ENCODE measurements at places on chromosomes 16 and 17.

- DNase-seq, result no peak
Measured at GRCh38 chr17:79740413-79740812, 9.7 kb downstream of the ENPP7 start.

DNA sequence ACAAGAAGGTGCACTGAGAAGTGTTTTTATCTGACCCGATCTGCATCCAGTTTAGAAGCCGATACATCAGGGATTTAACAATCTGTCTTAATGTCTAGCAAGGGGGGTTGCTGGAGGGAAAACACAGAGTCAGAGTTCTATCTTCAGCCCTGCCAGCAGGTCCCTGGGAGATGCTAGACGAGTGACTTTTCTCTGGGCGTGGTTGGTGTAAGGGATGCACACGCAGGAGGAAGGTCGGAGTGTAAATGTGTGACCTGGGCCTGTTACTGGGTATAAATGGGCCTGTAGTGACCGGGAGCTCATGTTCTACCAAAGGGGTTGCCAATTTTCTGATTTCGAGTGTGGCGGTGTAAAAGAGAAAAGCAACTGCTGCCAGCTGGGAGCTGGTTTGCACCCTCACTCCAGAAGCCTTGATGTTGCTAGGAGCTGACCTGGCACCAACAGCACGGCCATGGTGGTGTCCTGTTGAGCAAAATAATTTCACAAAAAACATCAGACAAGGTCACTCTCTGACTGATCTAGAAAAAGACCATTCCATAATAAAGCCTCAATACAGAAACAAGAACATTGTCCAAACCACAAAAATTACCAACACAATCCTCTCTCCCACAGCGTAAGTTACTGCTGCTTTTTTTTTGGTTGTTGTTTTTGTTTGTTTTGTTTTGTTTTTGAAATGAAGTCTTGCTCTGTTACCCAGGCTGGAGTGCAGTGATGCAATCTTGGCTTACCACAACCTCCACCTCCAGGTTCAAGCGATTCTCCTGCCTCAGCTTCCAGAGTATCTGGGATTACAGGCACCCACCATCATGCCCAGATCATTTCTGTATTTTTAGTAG lies 1.3 kb upstream of the KCTD13 start:
- DNase-seq, result peak; percentile 25

DNA sequence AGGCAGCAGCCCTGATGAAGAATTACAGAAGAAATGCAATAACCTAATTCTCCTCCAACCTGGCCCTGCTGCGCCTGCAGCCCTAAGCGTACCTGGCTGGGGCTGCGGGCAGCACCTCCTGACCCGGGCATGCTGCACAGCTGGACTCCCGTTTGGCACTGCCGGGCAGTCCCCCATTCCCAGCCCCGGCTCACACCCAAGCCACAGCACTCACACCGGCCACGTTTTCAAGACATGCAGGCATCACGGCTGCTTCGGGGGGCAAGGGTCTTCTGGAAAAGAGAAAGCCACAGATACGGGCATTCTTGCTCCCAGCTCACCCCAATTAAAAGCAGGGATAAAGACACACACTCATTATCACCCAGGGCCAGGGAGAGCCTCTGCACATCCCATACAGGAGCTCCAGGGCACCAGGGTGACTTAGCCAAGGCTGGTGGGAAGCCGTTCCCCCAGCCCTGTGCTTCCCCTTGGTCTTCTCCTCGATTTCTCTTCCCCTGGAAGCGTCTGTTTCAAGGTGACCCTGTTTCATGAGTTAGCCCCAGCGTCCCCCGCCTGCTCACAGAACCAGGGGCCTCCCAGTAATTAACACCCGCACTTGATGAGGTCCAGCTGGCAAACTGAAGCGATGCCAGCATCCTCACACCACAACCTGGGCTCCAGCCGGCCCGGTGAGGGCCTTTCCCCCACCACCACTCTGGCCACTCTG lies 216.7 kb downstream of the C16orf78 start:
- no peak for DNase-seq

GRCh38 chr17:78039581-78039980 lies 81.1 kb downstream of the TNRC6C start:
- no peak for DNase-seq

DNA sequence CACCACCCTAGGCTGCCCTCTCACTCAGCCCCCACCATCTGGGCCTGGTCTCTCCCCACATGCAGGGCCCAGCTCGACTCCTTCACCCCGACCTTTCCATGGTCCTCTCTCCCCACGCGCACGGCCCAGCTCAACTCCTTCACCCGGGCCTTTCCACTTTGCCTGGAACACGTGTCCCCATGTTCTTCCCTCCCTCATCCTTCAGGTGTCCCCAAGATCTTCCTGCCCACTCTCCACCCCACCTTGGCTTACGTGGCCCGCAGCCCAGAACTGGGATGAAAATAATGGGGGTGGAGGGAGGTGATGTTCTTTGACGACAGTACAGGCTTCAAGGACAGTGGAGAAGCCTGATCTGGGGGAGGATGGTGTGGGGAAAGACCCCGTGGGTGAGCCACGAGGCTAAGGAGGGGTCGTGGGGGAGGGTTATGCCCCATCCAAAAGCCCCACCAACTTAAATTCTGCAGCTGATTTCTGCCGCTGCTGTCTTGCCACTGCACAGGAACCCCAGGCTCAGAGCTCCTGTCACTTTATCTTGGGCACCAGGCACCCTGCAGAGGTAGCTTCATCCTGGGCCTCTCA lies 9.9 kb upstream of the MEAK7 start:
- DNase-seq, result no peak

GRCh38 chr17:27805520-27806146 lies 5.3 kb upstream of the NOS2 start:
- peak; percentile 75 for DNase-seq

DNA sequence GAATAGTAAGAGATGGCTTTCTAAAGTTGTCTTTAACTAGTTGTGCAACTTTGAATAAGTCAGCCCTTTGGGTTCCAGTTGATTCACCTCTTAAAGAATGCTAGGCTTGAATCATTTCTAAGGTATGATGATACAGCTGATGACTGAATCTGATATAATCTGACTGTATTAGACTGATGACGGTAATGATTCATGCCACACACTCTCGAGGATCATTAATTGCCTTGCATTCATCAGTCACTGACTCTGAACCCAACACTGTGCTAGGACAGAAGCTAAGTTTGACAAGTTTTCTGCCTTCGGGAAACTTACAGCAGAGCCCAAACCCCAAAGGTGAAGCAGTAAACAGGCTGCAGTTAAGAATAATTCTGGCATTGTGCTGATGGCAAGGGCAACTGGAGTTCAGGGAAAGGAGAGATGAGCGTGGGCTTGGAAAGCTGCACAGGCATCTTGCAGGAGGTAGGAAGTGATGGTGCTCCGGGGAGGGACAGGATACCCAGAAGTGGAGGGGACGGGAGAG lies 25.8 kb downstream of the ASIC2 start:
- DNase-seq, result peak; percentile 88

- peak; percentile 47 for DNase-seq
Measured at GRCh38 chr16:74309789-74310781, 13.5 kb downstream of the PSMD7 start.

- no peak for DNase-seq
Measured at GRCh38 chr16:55372792-55373488, 48.9 kb downstream of the IRX6 start.

- DNase-seq, result peak; percentile 48
Measured at GRCh38 chr17:57724026-57724728, 20.9 kb downstream of the CCDC182 start.

DNA sequence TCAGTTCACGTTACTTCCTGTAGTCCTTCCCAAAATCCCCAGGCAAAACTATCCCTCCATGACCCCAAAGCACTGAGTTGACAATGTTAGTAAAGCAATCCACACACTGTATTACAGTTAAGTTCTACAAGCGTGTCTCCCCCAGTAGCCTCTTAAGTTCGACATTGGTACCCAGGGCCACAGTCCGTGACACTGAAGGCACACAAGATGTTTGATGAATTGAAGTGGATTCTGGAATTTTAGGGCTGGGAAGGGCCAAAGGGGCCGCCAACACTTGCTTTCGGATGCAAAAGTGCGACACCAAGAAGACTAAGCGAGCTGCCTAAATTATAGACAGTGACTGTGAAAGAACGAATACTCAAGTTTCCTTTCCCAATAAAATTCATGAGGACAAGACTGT lies 1.5 kb downstream of the VPS35 start:
- no peak for DNase-seq

DNA sequence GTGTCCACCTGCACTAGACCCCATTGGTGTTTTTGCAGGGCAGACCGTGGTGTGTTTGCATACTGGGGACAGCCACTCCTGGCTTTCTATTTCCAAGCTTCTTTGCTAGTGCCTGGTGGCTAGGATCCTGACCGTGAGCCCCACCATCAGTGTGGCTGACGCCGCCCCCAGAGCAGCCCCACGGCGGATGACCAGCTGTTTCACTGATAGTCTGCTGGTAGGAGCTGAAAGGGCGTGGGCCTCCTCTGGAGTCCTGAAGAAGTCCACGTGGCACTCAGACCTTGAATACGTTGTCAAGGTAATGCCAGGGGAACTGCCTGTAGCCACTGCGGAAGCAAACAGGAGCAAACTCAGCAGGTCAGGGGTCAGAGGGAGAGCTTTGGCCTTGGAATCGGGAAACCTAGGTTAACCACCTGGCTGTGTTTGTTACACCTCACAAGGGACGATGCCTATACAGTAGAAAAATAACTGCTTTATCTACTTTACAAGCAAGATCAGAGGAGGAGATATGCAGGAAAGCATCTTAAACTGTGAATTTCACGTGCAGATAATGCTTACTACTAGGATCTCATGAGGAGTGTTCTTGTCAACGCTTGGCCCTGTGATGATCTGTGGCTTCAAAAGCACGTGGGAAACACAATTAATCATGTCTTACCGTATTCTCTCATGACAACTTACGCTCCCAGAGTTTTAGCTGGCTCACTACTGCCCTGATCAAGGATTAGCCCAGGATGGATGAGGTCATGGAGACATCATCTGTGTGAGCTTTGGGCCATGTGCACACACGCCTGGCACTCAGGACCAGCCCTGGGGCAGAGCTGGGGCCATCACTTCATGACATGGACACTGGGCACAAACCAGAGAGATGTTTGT lies 30.3 kb downstream of the ALDH3A2 start:
- DNase-seq, result no peak

DNA sequence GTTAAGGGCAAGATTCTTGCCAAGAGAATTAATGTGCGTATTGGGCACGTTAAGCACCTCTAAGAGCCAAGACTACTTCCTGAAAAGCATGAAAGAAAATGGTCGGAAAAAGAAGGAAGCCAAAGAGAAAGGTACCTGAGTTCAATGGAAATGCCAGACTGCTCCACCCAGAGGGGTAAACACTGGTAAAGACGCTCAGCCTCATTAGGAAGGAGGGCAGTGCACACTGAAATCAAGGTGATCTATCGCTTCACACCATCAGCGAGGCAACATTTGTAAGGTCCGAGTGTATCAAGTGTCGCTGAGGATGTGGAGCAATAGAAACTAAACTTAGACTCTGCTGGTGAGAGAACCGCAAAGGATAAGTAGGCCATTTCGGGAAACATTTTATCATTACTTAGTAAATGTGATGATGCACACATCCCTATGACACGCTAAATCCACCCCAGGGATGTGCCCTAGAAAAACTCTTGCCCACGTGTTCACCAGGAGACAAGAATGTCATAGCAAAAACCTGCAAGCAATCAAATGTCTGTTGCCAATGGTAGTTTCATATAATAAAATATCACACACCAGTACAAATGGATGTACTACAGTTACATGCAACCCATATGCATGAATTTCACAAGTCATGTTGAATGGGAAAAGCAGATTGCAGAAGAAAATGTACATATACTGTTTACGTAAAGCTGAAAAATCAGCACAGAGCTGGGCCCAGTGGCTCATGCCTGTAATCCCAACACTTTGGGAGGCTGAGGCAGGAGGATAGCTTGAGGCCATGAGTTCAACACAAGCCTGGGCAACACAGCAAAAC lies 23.6 kb downstream of the CNTROB start:
- DNase-seq, result no peak

DNA sequence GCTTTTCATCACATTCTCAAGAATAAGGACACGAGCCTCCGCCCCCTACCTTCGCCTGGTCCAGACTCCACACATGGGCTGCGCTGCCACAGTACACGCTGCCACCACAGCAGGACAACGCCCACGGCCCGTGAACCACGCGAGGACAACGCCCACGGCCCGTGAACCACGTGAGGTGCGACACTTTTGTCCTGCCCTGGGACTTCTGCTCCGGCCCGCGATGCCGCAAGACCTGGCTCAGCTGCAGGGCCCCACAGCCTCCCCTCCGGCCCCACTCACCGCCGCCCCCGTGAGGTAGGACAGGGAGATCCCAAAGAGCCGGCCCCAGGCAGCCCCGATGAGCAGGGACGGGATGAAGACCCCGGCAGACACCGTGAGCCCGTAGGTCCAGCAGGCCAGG lies 5.9 kb upstream of the CCDC154 start:
- DNase-seq, result no peak

DNA sequence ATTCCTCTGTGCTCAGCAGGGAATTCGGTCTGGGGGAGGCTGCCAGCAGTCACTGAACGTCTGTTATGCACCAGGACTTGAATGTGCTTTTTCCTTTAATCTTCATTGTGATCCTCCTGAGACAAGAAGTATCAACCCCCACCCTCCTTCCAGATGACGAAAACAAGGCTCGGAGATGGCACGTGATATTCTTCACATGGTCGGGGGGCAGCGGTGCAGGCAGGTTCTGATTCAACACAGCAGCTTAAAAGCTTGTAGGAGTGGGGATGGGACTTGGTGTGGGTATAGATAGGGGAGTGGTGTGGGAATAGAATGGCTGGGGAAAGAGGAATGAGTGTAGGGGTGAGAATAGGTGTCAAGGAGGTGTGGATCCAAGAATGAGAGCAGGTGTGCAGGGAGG lies 6.4 kb downstream of the NECAB2 start:
- no peak for DNase-seq

DNA sequence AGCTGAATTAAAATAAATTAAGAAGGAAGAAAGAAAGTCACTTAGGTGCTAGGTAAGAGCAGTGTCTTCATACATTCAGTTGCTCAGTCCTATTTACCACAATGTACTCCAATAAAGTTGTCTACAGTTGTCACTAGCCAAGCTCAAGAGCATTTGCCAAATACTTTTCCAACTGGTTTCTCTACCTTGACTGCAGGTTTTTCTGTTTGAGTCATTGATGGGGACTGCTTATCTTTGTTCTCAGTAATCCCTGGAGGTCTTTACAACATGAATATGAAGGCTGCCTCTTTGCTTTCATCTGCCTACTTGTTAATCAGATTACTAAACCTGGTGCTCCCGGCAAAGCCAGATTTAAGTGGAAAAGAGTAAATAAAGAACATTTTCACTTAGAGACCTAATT lies 64.6 kb upstream of the CLEC18B start:
- no peak for DNase-seq

GRCh38 chr17:56222255-56222654 lies 69.0 kb downstream of the ANKFN1 start:
- DNase-seq, result peak; percentile 69

DNA sequence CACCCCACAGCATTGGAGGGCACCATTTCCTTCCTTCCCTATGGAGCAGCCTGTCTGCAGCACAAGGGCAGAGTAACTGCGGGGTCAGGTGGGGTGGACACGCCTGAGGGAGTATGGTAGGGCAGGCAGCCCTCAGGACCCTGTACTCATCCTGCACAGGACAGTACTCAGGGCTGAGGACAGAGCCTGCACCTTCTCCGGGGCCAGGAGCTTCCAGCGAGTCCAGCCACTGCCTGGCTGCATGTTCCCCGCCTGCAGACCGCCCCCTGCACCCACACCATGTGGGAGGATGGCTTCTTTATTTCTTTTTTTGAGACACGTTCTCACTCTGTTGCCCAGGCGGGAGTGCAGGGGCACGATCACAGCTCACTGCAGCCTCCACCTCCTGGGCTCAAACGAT lies 47.6 kb upstream of the CDC42EP4 start:
- no peak for DNase-seq

Data from LHCN-M2 (cell line).